ENCODE measurements at places on chromosomes 1 and 21. TPM values are rescaled to one million over a fixed set of nuclear protein-coding genes. Genes with fewer than 3 reads are reported as not detected.

DNA sequence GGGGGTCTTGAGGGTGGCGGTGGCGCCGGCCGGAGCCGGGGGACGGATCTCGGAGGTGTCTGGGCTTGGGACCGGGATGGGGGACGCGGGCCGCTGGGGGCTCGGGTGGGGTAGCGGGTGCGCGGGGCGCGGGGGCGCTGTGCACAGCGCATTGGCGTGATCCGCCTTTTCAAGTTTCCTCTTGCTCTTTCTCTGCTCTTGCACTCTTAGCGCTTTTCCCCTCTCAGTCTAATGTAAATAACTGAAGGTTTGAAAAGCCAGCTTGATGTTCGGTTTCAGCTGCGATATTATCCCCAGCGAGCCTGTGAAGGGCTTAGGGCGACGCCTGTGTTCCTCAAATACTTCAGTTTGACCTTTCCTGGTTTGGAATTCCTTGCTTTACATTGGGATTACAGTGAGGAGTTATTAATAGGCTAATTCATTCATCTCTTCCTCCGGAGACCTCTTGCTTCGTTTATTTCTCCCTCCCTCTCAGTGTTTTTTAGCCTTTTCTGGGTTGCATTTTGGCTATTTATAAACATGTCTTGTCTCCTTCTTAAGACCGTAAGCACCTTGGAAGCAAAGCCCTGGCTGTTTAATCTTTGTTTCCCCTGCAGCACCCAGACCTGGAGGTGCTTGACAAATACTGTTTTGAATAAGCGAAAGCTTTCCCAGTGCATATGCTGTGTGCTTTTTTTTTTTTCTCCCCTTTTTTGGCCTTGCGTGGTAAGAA is 693 bp downstream of the RAB4A start:
- peak overlapping the region; percentile 73 for H3K27ac ChIP-seq
- no peaks in the 10 kb centered on the region for H3K36me3 ChIP-seq
- no peaks in the 10 kb centered on the region for H3K27me3 ChIP-seq
- H3K4me1 ChIP-seq, result peaks cover 24% of the 10 kb centered on the region

Gene CELA3B
- total RNA-seq, result 2.0 TPM

- peaks cover 7% of the 10 kb centered on the region for H3K36me3 ChIP-seq
- DNase-seq, result no peak
- H3K4me3 ChIP-seq, result no peak overlapping the region
- H3K4me1 ChIP-seq, result peaks cover 14% of the 10 kb centered on the region
- H3K27me3 ChIP-seq, result no peaks in the 10 kb centered on the region
- no peak overlapping the region for H3K27ac ChIP-seq
These were observed 71.7 kb downstream of the PRRX1 start for GRCh38 chr1:170735366-170736263.

GRCh38 chr1:95636897-95637296 is 402.9 kb downstream of the RWDD3 start:
- no peak for DNase-seq
- H3K27me3 ChIP-seq, result no peaks in the 10 kb centered on the region
- no peaks in the 10 kb centered on the region for H3K36me3 ChIP-seq
- H3K4me1 ChIP-seq, result no peaks in the 10 kb centered on the region
- H3K27ac ChIP-seq, result no peak overlapping the region

Gene C1QC
- 241 TPM for total RNA-seq

Gene SNRPE
- total RNA-seq, result 55.3 TPM

GRCh38 chr1:174982971-174983689 is 16.6 kb upstream of the CACYBP start:
- no peaks in the 10 kb centered on the region for H3K27me3 ChIP-seq
- H3K27ac ChIP-seq, result no peak overlapping the region
- no peaks in the 10 kb centered on the region for H3K4me1 ChIP-seq

DNA sequence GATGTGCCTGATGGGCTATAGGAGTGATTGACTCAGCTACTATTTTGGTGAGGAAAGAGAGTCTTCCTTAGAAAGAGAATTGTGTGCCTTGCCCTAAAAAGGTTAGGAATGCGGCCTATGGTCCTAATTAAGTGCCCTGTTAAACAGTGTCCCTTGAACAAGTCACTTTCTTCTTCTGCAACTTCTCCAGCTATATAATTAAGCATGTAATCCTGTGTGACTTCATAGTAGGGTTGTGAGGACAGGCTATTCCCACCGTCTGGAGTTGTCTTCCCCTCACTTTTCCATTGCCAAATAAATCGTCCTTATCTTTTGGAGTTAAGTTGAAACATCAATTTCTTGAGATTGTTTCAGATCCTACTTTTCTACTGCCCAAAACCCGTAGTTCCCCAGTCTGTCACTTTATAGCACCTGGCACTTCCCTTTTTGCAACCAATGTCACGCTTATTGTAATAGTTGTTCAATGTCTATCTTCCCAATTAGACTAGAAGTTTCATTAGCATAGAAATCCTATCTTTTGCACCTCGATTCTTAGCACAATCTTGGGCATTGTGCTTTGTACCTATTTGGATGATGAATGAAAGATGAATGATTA is 27.6 kb upstream of the SLC16A1 start:
- H3K4me3 ChIP-seq, result no peak overlapping the region
- H3K27ac ChIP-seq, result no peak overlapping the region
- no peak for DNase-seq
- H3K36me3 ChIP-seq, result peaks cover 4% of the 10 kb centered on the region
- H3K4me1 ChIP-seq, result no peaks in the 10 kb centered on the region

Data from thoracic aorta (tissue), 2 donors.